ENCODE measurements at places on chromosomes 16 and 17. TPM values are rescaled to one million over a fixed set of nuclear protein-coding genes. Genes with fewer than 3 reads are reported as not detected.
A peak's percentile ranks its signal among the peaks of the same experiment; 100 is the strongest.

GRCh38 chr17:20991276-20992037 is 51.4 kb downstream of the USP22 start:
- H3K27ac ChIP-seq: no peak overlapping the region
- H3K36me3 ChIP-seq: no peaks in the 10 kb centered on the region
- H3K27me3 ChIP-seq: no peaks in the 10 kb centered on the region
- no peak overlapping the region for H3K4me3 ChIP-seq
- no peak for DNase-seq

GRCh38 chr17:56367366-56367765 is 214.1 kb downstream of the ANKFN1 start:
- H3K4me1 ChIP-seq: no peaks in the 10 kb centered on the region
- no peak overlapping the region for H3K27ac ChIP-seq
- H3K36me3 ChIP-seq: no peaks in the 10 kb centered on the region
- peaks cover 8% of the 10 kb centered on the region for H3K27me3 ChIP-seq

Gene SEPHS2
- 80.1 TPM for total RNA-seq

GRCh38 chr17:58327363-58328194 is 1.0 kb downstream of the TSPOAP1 start:
- no peak for DNase-seq
- peaks cover 56% of the 10 kb centered on the region for H3K4me1 ChIP-seq

GRCh38 chr16:87048038-87048729 is 269.0 kb downstream of the C16orf95 start:
- H3K4me3 ChIP-seq: no peak overlapping the region
- no peaks in the 10 kb centered on the region for H3K36me3 ChIP-seq
- DNase-seq: no peak
- H3K4me1 ChIP-seq: peaks cover under 1% of the 10 kb centered on the region

DNA sequence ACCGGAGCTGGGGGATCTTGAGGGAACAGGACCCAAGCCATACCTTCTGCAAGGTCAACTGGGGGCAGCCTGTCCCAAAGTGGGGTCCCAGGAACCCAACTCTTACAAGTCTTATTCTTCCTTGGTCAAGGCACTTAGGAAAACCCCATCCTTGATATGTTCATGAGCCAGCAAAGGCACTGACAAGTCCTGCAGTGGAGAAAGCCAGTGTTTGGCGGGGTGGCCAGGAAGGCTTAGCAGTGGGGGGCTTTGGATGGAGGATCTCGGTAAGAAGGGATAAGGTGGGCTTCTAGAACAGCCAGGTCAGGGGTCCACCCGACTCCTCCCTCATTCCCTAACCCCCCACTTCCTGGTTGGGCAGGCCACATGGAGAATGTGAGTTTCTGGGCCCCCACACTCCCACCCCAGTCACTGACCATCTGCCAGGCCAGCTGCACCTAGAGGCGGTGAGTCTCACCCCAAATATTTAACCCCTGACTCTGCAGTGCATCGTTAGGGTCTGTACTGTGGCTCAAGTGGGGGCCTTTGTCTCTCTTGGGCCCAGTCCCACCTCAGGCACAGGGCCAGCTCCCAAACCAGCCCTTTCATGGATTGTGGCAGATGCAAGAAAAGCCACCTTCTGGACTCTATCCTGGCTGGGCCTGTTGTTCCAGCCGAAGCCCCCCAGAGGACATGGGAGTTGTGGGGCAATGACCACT is 22.3 kb downstream of the PPL start:
- H3K27me3 ChIP-seq: no peaks in the 10 kb centered on the region
- H3K4me1 ChIP-seq: no peaks in the 10 kb centered on the region

Gene SLC5A10
- total RNA-seq: not detected

Gene EFNB3
- total RNA-seq: not detected

DNA sequence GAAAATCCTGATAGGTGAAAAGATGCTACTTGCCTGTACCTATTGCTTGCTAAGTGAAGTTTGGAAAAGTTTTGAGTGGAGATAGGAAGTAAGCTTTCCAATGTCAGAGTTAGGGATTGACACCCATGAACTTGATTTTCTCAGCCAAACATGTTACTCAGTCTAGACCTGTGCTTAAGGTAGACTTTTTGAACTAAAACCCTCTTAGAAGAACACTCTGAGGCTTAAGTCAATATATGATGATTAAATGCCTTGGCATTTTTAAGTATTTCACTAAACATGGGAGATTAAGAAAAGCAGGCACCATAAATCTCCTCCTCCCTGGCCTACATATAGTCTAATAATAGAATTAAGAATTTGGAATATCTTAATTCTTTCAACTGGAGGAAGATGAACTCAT is 785.6 kb upstream of the SOX9 start:
- no peaks in the 10 kb centered on the region for H3K27me3 ChIP-seq
- no peaks in the 10 kb centered on the region for H3K4me1 ChIP-seq
- no peak for DNase-seq
- H3K4me3 ChIP-seq: no peak overlapping the region
- no peak overlapping the region for H3K27ac ChIP-seq

GRCh38 chr17:50565402-50566350 is 5.2 kb downstream of the CACNA1G start:
- H3K36me3 ChIP-seq: no peaks in the 10 kb centered on the region
- no peak for DNase-seq
- peaks cover 13% of the 10 kb centered on the region for H3K4me1 ChIP-seq
- H3K4me3 ChIP-seq: no peak overlapping the region

DNA sequence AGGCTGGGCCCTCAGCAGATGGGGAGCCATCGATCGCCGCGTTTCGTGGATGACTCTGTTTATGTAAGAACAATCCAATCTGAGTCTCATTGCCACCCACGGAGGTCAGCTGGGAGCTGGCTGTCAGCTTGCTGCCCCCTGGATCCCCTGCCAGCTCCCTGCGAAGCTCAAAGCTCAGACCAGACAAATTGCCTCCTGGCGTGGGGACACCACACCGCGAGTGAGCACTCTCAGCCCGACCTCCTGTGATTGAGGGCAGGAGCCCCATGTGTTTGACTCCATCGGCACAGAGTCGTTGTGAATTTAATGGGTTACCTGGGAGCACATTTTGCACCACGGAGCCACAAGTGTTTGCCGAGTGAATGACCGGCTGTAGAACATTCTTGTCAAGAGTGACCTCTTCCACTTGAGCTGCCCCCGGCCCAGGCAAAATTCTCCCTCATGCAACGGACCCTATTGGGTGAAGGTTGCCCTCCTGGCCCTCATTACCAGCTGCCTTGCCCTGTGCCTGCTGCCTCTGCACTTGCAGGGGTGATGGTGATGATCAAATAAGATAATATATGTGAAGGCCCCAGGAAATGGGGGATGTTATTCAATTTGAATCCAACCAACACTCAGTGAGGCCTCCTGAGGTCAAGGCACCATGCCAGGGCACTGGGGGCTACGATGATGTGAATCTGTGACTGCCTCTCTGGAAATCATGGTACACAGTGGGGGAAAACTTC is 7.6 kb upstream of the GFAP start:
- no peak overlapping the region for H3K27ac ChIP-seq
- no peak overlapping the region for H3K4me3 ChIP-seq
- DNase-seq: no peak
- peaks cover 4% of the 10 kb centered on the region for H3K4me1 ChIP-seq
- peaks cover 20% of the 10 kb centered on the region for H3K27me3 ChIP-seq

Gene KRTAP9-4
- total RNA-seq: not detected

- peaks cover 40% of the 10 kb centered on the region for H3K4me1 ChIP-seq
- DNase-seq: no peak
- peaks cover 20% of the 10 kb centered on the region for H3K36me3 ChIP-seq
- H3K27me3 ChIP-seq: peaks cover 27% of the 10 kb centered on the region
- peak overlapping the region; percentile 7 for H3K27ac ChIP-seq
- H3K4me3 ChIP-seq: peak overlapping the region; percentile 35
Observed at GRCh38 chr17:58325289-58325726, 3.3 kb downstream of the TSPOAP1 start.

Gene PDP2
- 25.5 TPM for total RNA-seq

DNA sequence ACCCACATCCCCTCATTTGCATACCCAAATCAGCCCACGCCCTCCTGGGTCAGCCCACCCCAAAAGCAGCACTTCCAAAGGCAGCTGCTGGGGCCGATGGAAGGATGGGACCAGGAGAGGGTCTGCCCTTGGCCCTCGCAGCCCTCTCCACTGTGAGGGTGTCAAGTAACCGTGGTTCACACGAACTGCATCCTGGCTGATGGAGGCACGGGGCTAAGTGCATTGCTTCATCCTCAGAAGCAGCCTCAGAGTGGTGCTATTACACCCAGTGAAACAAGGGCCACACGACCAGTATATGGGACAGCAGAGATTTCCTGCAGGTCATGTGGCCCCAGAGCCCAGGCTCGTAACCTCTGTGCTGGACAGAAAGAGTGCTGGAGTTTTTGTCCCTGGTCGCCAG is 13.2 kb upstream of the ATP2A3 start:
- H3K27ac ChIP-seq: no peak overlapping the region
- H3K27me3 ChIP-seq: peaks cover 4% of the 10 kb centered on the region
- DNase-seq: no peak

Gene MIF4GD
- total RNA-seq: 35.3 TPM

GRCh38 chr17:12768255-12768654 is 21.0 kb upstream of the ARHGAP44 start:
- no peaks in the 10 kb centered on the region for H3K27me3 ChIP-seq
- no peaks in the 10 kb centered on the region for H3K36me3 ChIP-seq
- H3K4me3 ChIP-seq: no peak overlapping the region
- no peaks in the 10 kb centered on the region for H3K4me1 ChIP-seq

GRCh38 chr17:59410049-59410437 is 78.6 kb downstream of the YPEL2 start:
- H3K4me1 ChIP-seq: peaks cover 14% of the 10 kb centered on the region

Gene GAST
- total RNA-seq: not detected

Gene HOXB7
- total RNA-seq: 1.4 TPM

DNA sequence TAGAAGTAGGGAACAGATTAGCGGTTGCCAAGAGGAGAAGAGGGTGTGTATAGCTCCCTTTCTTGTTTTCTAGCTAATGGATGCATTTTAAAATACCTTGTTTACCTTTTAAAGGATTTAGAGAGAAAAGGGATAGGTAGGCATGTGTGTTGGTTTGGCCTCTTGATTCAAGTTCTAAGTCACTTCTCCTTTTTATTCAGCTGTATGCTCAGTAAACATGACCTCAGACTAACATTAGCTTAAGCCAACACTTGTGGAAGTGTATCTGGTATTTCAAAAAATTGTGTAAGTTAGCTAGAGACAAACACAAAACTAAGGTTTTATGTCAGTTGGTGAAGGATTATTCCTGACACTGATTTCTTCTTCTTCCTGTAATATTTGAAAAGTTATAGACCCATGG is 204.1 kb upstream of the NOG start:
- H3K4me1 ChIP-seq: no peaks in the 10 kb centered on the region
- H3K27me3 ChIP-seq: peaks cover 7% of the 10 kb centered on the region
- DNase-seq: no peak
- no peak overlapping the region for H3K4me3 ChIP-seq

DNA sequence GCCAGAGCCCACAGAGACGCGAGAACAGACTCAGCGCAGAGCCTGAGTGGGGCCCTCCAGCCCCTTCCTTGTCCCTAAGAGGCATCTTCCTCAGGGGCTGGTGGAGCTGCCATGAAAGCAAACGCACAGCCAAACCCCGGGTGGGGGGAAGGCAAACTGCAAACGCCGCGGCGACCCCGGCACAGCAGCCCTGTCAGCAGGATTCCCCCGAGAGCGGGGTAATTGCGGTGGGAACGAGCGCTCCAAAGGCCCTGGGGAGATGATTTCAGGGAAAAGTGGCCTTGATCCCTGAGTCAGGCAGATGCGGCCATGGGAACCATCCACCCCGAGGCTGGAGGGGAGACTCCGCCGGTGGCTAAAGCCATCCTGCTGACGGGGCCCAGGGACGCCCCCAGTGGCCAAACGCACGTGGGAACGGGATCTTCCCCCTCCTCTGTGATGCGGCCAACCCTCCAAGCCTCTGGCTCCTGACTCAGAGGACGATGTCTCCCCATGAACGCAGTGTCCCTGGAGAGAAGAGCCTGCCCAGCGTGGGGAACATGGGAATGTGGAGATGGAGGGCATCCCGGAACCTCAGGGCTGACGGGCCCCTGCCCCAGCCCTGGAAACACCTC is 25.1 kb downstream of the SLC7A5 start:
- H3K36me3 ChIP-seq: peaks cover 29% of the 10 kb centered on the region
- no peak overlapping the region for H3K27ac ChIP-seq
- no peaks in the 10 kb centered on the region for H3K27me3 ChIP-seq
- H3K4me3 ChIP-seq: no peak overlapping the region
- no peak for DNase-seq

Gene TAT
- total RNA-seq: not detected

DNA sequence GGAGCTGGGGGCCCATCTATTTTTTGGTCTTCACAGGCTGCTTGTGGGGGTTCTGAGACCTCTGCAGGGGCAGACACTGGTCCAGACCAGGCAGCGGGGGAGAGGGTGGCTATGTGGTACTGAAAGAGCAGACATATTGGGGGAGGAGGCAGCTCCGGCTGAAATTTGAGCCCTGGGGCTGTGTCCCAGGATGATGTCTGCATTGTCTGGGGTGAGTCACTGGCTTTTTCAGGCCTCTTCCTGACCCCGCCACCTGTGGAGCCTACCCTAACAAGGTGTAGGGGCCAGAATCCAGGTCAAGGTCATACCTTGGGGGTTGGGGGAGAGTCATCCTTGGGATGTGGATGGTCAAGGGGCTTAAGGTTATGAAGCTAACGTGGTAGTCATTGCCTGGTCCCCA is 2.4 kb downstream of the CORO6 start:
- H3K4me1 ChIP-seq: peaks cover 55% of the 10 kb centered on the region
- no peak for DNase-seq
- H3K4me3 ChIP-seq: no peak overlapping the region
- H3K36me3 ChIP-seq: peaks cover 4% of the 10 kb centered on the region

DNA sequence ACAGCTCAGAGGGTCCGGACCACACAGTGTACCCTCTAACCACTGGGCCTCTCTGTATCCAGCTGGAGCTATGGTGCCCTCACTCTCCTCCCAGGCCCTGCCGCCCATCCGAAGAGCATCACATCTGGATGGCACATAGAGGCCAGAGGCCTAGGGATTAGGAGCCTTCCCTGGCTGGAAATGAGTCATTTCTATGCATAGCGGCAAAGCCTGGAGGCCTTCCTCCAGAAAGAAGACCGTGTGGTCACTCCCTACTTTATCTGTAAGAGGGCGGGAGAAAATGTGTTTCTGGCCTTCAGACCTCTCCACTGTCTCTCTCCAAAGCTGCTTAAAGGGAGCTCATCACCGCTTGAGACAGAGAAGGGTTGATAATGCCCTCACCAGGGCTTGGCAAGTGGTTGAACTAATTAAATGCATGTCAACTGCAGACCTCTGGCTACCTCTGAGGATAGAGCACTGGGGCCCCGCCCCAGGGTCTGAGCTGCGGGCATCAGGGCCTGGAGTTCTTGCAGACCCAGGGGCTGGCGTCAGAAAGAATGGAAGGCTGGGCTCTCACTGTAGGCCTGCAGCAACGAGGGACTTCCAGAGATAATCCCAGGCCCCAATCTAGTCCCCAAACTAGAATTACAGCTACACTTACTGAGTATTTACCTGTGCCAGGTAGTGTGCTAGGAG is 122.2 kb downstream of the IRX5 start:
- no peak overlapping the region for H3K4me3 ChIP-seq
- no peak for DNase-seq
- peaks cover 6% of the 10 kb centered on the region for H3K4me1 ChIP-seq
- no peaks in the 10 kb centered on the region for H3K36me3 ChIP-seq
- H3K27ac ChIP-seq: no peak overlapping the region
- peaks cover 30% of the 10 kb centered on the region for H3K27me3 ChIP-seq

Data from activated naive CD8-positive, alpha-beta T cell treated with anti-CD3 and anti-CD28 coated beads for 36 hours (primary cell).